ENCODE measurements at places on chromosomes 7 and 10.

GRCh38 chr7:120988591-120989256 lies at the start of gene CPED1:
CPED1 (plus strand) TSS chr7:120988711; CDS start chr7:120989622, 911 bp downstream.
- DNase-seq, result no peak

DNA sequence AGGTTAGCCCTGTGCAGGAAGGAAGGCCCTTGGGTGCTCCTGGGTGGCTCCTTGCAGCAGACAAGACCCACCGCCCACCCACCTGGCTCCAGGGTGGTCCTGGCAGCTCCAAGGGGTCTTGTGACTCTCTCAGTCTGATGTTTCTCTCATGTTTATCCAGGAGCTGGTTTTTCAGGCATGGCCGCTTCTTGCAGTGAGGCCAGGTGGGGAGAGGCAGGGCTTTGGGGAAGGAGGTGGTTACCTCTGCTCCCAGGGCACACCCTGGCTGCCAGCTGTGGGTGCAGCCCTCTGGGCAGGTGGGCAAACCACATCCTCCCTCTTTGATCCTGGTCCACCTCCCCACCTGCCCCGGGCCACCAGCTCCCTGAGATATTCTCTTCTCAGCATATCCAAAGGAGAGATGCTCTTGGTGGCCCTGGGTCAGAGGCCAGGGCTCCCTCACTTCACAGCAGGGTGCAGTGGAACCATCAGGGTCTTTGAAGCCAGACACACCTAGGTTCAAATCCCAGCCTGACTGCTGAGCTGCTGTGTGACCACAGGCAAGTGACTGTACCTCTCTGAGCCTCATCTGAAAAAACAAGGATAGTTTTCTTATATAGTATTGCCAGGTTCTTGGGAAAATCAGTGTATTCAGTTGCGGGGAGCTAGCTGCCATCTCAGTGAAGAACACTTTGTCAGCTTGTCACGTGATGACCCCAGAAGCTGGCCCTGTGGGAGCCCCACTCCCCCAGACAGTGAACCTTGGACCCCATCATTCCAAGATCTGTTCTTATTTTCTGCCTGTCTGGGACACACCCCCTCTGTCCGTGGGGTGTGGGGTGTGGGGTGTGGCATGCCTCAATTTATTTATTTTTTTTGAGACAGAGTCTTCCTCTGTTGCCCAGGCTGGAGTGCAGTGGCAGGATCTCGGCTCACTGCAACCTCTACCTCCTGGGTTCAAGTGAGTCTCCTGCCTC lies 11.5 kb downstream of the GTF2IRD1 start:
- DNase-seq, result peak; percentile 92

GRCh38 chr7:83156006-83156405 lies 6.7 kb downstream of the PCLO start:
- no peak for DNase-seq

GRCh38 chr7:111734954-111735660 lies 172.8 kb upstream of the IMMP2L start:
- DNase-seq, result no peak

- DNase-seq, result no peak
Measured at GRCh38 chr10:71087622-71088021, 124.7 kb upstream of the UNC5B start.

GRCh38 chr7:102253066-102253972 lies 33.3 kb upstream of the SH2B2 start:
- no peak for DNase-seq
